ENCODE measurements at places on chromosomes 13 and 19.

GRCh38 chr19:9345005-9345404 is 17.8 kb upstream of the ZNF177 start:
- DNase-seq, result no peak

DNA sequence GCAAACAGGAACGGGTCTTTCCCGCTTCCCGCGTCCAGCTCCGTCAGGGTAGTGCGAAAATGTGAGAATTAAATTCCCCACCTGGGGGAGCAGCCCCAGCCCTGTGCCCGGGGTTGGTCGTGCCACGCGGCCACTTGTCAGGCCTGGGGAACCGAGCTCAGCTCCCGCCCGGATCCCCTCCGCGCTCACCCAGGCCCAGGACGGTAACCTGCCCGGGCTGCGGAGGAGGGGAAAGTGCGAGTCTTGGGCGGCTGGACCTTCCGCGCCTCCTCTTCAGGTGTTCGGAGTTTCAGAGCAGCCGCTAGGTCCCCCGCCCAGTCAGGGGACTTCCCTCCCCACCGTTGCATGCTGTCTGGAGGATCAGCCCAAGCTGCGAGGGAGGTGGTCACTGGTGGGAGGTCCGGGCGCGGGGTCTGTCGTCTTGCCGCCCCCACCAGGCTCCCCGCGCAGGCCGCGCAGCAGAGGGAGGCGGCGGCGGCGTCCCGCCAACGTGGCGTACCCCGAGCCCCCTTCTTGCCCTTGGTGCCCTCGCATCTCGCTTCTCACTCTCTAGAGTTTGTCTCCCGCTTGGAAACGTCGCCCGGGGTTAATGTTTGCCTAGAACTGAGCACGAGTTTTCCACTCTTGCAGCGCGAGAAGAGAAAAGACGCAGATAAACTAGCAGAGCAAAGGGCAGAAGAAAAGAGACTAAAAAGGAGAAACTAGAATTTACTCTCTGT is 8.1 kb downstream of the URAD start:
- no peak for DNase-seq

DNA sequence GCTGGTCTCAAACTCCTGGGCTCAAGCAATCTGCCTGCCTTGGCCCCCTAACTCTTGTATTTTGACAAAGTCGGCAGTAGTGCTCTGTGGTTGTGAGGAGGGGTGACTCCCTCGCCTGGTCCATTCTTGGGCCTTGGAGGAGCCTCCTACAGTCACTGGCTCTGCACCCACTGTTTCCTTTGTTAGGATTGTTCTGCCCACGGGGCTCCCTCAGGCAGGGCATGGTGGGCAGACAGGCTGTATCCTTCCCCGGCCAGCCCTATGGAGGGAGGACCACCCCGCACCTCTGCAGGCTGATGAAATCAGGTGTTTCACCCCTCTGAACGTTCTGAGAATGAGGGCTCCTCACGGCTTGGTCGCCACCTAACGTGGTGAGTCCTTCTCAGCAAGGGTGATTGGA is 9.2 kb downstream of the FCAR start:
- no peak for DNase-seq

GRCh38 chr13:83753912-83754624 is 128.2 kb downstream of the SLITRK1 start:
- DNase-seq, result no peak

GRCh38 chr13:51151463-51151862 is 40.4 kb upstream of the C13orf42 start:
- DNase-seq, result no peak

DNA sequence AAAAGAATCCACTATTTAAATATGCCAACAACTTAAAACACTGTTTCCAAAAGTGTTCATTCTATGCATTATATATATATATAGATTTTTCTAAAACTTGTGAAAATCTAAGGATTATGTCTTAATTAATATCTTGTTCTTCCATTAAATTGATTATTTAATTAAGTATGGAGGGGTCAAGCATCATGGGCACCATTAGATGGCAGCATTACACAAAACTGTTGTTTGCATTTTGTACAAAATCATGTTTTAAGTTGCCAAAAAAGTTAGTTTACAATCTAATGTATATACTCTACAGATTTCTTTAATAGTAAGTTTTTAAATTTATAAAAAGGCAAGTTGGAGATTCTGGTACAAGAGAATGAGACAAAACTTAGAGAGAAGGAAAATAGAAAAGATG is 213.2 kb upstream of the EDNRB start:
- no peak for DNase-seq

DNA sequence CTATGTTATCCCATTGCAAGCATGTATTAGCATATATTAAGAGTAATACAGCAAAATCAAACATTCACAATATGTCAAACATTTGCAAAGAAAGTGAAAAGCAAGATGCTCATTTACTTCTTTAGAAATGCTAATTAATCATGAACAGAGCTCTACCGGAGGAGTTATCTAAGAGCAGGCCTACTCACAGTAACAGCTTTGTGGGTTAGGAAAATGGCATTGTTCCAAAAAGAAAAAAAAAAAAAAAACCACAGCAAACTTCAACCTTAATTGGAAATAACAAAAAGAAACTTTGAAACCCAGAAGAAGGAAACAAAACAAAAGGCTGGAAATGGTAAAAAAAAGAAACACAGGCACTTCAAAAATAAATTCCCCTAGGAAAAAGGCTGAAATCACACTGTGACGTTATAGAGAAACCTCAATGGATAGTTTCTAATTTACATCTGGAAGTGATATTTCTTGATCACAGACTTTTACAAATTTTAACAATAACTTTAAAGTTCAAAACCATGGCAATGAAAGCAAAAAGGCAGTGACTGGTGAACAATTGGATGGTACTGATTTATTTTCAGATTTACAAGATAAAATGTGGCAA is 1236.8 kb upstream of the SPRY2 start:
- DNase-seq, result no peak

DNA sequence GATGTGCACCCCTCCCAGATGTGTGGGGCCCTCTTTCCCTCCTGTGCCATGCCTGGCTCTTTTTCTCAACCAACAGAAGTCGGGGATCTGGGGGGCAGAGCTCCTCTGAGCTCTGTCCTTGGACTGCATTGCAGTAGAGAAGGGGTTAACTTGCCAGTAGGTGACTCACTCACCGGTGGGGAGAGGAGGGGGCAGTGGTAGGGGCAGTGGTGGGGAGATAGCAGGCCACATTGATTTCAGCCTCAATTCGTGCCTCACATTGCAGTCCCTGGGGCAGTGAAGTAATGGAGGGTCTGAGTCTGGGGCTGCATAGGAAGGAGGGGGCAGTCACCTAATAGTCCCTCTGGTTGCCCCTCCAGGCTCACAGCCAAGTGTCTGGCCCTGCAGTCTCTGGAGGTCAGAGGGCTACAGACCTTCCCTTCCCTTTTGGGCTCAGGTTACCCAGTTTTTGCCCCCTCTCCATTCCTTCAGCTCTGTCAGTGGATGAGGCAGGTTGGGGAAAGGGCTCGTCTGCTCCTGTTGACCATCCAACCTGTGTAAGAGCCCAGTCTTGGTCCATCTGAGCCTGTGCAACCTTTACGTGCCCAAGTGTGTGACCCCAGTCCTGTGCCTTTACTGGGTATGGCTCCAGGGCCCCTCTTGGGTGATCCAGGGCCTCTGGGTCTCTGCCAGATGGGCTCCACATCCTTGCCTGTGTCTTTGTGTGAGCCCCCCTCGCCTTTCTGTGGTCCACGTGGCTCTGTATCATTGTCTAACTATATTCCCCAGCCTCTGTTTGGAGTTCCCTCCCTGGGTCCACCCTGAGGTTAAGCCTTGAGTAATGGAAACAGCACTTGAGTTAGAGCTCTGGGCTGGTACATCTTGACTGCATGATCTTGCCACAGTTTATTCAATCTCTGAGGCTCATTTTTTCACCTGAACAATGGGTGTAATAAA is 13.0 kb downstream of the CIC start:
- peak; percentile 60 for DNase-seq

- no peak for DNase-seq
Observed at GRCh38 chr19:40513741-40514315, 47.0 kb downstream of the SPTBN4 start.

DNA sequence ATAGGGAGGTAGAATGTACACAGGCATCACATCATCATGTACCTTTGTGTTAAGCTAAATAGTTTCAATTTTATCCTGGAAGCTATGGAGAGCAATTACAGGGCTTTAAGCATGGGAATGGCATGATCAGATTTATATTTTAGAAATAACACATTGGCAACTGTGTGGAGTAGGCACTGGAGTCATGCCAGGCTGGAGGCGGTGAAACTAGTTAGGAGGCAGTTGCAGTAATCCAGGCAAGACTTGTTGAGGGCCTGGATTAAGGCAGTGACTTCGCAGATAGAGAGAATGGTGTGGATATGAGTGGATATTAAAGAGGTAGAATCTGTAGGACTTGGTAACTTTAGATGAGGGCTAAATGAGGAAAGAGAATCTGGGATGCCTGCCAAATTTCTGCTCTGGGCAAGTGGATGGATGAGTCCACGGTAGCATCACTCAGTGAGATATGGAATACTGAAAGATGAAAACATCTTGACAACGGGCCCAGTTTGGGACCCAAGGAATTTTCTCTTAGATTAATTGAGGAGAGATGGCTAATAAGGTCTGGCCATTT is 506.2 kb downstream of the FGF9 start:
- DNase-seq, result peak; percentile 53

GRCh38 chr19:54133312-54133956 is 4.1 kb upstream of the CNOT3 start:
- peak; percentile 86 for DNase-seq

DNA sequence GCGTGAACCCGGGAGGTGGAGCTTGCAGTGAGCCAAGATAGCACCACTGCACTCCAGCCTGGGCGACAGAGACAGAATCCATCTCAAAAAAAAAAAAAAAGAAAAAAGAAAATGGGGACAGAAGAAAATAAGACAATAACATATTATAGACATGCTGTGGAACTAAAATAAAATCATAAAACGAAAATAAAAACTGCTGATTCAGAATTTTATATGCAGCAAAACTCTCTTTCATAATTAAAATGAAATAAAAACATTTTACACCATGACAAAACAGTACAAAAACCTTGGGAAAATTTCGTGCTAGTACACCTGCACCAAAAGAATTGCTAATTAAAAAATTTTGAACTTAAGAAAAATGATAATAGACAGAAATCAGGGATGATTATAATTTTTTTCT is 2245.1 kb downstream of the PCDH9 start:
- no peak for DNase-seq

- DNase-seq, result no peak
Observed at GRCh38 chr13:79427265-79427664, 21.2 kb upstream of the RBM26 start.

DNA sequence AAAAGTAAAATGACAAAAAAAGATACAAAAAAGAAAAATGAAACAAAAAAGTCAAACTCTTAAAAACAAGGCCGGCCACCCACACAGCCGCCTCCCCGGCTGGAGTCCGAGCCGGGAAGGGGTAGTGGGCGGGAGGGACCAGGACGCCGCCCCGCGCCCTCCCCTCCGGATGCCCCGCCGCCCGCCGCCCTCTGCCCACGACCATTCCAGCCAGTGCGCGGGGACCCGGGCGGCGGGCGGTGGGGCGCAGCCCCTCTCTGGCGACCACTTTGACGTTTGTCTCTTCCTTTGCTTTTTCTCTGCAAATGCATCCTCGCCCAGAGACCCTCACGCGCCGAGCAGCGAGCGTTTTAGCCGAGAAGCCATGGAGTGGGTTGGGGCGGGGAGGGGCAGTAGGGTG is 28.6 kb downstream of the ZBTB7A start:
- no peak for DNase-seq

Measured in NCI-H345 (cell line).